Stimulated activated CD4-positive, alpha-beta T cell treated with anti-CD3 and anti-CD28 coated beads, Interleukin-2, amount 100 ng/mL, for 4 hours (primary cell): ENCODE measurements at places on chromosomes 2 and 18.

GRCh38 chr2:119223521-119224390, at the start of gene STEAP3:
Gene STEAP3, plus strand, starts transcription at chr2:119223834. Its CDS starts 7,179 bp downstream, at chr2:119231013.
- no peak for DNase-seq

DNA sequence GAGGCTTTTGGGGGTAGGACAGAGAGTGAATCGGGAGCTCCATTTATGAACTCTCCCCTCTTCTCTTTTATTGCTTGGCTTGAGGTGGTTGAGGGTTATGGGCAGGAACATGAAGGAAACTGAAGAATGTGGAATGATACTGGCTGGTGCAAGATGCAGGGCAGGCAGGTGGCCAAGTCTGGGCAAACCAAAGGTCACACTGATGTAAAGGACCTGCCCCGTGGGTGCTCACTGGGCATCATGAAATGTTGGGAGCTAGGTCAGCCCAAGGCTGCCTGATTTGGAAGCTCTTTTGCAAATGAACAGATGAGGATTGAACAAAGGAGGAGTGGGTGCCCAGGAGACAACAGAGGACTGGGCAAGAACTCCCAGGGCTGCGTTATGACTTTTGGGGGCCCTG, 328.9 kb downstream of the CLIP4 start:
- DNase-seq: no peak

DNA sequence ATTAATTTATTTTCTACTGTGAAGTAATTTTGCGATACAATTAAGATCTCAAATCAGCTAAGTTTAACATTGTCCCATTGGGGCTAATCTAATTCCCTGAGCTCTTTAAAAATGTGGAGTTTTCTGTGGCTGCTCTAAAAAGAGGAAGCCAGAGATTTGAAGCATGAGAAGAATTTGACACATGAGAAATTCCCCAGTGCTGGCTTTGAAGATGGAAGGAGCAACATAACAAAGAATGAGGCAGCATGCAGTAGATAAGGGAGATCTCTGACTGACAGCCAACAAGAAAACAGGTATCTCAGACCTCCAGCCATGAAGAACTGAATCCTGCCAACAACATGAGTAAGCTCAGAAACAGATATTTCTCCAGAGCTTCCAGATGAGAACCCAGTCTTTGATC, 308.4 kb downstream of the ZNF804A start:
- DNase-seq: no peak

- DNase-seq: no peak
These were observed 71.5 kb downstream of the DAW1 start for GRCh38 chr2:227942965-227943364.

- no peak for DNase-seq
These were observed 99.1 kb downstream of the EN1 start for GRCh38 chr2:118748245-118748885.

GRCh38 chr18:60377778-60378469, 5.3 kb upstream of the MC4R start:
- no peak for DNase-seq

DNA sequence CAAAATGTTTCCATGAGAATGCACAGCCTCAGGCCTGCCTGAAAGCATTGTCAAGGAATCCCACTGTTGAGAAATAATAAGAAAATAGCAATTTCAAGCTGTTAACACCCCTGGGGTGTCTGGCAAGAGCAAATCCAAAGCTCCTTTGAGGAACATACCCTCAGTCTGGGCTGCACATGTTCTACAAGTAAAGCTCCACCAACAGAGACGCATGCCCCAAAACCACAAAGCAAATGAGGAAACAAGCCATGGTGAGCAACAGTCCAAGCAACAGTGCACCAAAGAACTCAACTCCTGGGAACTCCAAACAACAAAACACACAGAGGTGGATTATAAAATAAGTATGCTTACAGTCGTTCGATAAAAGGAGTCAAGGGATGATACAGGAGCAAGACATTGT, 40.3 kb downstream of the CYP27C1 start:
- no peak for DNase-seq

GRCh38 chr2:159960414-159960813, 102.0 kb downstream of the PLA2R1 start:
- DNase-seq: no peak

DNA sequence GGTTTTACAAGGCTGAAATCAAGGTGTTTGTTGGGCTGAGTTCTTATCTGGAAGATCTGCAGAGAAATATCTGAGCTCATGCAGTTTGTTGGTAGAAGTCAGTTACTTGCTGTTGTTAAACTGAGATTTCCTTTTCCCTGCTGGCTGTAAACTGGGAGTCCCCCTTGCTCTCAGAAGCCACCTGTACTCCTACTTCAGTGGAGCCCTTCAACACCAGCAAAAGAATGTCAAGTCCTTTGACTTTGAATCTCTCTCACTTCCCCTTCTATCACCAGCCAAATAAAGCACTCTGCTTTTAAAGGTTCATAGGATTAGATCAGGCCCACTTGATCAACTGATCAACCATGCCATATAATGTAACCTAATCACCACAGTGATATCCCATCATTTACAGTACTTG, 252.2 kb upstream of the CDH7 start:
- DNase-seq: no peak

DNA sequence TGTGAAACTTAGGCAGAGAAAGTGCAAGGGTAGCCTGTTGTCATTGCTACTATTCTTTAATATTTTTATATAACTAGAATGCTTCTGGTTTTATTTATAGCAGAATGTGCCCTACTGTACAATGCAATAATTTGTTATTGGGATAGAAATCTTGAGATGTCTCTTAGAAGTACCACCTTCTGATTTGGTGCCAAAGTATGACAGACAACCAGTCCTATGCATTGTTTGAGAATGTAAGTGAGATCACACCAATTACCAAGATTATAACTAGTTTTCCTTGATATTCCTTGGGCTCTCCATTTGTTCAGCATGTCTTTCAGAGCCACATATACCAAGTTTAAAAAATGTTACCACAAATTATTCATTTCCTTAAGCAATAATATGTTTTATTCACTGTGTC, 399.7 kb downstream of the CPS1 start:
- no peak for DNase-seq

DNA sequence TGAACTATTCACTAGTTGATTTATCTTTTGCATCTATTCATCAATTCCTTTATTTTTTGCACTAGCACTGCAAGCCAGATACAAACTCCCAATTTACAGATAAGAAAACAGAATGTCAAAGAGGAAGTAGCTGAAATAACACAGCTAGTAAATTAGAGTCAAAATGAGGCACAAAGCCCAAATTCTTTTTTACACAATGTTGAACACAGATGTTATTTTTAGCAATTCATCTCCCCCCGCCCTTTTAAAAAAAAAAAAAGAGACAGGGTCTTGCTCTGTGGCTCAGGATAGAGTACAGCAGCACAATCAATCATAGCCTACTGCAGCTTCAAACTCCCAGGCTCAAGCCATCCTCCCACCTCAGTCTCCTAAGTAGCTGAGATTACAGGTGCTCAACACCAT, 127.8 kb downstream of the CCBE1 start:
- no peak for DNase-seq

GRCh38 chr2:169072163-169072925, 3.0 kb downstream of the DHRS9 start:
- DNase-seq: no peak

- no peak for DNase-seq
These were observed 176.7 kb downstream of the MTX2 start for GRCh38 chr2:176445956-176446355.

DNA sequence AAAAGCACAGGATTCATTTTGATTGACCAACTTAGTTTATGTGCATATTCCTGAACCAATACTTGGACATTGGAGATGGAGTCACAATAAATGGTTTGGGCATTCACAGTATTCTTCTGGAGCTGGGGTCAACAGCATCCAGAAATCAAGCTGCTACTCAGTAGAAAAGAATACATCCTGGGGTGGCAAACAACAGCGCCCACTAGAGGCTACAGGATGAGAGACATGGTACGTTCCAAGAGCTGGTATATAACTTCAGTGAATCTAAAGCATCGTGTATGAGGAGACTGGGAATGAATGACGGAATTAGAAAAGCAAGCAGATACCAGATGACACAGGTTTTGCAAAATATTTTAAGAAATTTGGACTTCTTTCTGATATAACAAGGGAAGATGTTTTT, 142.9 kb upstream of the FIGN start:
- DNase-seq: no peak

GRCh38 chr2:220279372-220279771, 651.9 kb downstream of the SLC4A3 start:
- no peak for DNase-seq

DNA sequence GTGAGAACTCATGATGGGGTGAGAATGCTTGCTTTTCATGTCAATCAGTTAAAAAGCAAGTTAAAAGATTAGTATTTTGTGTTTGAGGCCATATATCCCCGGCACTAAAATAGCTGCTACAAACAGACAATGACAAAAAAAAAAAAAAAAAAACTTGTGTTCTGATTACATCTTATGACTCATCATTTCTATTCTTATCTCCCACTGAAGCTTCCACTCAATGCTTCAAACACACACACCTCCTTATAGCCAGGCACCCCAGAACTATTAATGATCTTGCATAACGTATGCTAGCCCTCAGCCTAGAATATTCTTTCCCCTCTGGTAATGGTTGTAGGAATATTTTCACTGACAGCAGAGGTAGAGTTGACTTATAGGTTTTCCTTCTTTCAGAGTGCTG, 778.3 kb downstream of the TRIB2 start:
- no peak for DNase-seq

DNA sequence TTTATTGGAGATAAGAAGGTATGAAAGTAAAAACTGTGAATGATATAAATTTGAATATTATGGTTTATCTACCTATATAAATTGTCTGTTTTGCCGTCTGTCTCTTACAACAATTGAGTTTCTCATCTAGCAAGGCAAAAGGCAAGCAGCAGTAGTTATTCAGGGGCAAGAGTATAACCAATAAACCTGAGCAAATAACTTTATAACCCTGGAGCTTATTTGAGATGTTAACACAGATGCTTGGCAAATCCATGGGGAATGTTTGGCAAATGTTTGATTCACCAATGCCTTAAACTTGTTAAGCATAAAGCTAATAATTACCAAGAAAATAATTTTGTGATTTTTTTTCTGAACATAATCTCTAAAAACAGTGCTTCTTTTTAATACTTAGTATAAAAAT, 9.9 kb upstream of the EPHA4 start:
- no peak for DNase-seq

GRCh38 chr2:65320946-65321345, 93.3 kb downstream of the ACTR2 start:
- no peak for DNase-seq

- DNase-seq: no peak
These were observed 413.6 kb downstream of the THSD7B start for GRCh38 chr2:137178951-137179377.

GRCh38 chr2:157900684-157901083, 24.6 kb upstream of the ACVR1 start:
- DNase-seq: no peak

DNA sequence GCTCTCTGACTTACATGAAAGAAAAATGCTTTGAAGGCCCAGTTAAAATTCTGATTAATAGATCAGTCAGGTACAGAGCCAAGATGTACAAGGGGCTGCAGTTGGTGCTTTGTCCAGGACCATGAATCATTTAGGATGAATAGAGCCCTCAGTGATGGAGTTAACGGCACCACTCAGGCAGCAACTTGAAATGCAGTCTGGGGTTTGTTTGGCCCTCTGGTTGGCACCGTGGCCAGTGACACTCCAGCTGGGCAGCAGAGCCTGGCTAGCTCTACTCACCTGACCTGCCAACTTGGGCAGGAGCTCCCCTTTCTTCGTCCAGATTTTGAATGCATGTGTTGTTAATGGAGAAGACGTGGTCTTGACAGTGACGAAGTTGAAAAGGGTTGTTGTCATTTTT, 493.0 kb upstream of the ACVR2A start:
- no peak for DNase-seq

DNA sequence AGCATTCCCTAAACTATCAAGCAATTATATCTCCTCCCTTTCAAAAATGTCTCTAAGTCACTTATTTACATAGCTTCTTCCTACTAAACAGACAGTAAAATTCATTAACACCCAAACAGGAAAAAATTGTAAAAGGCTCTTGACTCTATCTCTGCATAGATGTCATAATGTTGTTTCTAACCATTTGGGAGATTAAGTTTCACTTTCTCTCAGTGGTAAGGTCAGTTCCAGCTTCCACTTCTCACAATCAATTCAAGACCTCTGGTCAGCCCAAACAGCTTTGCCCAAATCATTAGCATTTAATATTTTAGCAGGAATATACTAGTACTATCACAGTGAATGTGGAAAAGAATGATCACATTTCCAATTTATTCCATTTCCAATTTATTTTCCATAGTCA, 374.3 kb upstream of the MC4R start:
- DNase-seq: no peak

DNA sequence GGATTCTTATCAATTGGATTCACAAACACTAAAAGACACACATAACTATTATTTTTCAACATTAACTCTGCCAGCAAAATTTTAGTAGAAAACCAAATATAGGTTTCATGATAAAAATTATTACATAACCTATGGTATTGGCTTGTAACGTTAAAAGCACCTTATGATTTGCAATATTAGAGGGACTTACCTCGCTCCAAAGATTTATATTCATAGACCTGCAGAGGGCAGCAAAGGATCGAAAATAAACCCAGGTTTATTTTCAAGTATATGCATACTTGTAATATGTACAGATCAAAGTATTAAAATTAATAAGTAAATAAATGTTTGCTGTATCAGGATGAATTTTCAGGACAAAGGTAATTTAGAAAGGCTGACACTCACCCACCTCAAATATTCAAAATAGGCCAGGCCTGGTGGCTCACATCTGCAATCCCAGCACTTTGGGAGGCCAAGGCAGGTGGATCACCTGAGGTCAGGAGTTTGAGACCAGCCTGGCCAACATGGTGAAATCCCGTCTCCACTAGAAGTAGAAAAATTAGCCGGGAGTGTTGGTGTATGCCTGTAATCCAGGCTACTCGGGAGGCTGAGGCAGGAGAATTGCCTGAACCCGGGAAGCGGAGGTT, 45.3 kb downstream of the LRPPRC start:
- no peak for DNase-seq

GRCh38 chr2:18345848-18346247, 214.6 kb downstream of the RDH14 start:
- no peak for DNase-seq
